ENCODE measurements at places on chromosomes 4 and X. TPM values are rescaled to one million over a fixed set of nuclear protein-coding genes. Genes with fewer than 3 reads are reported as not detected.

The MAGEC3 gene
- not detected for polyA plus RNA-seq

The ZAR1 gene
- polyA plus RNA-seq, result not detected

The GABRG1 gene
- polyA plus RNA-seq, result not detected

The ANK2 gene
- 32.7 TPM for polyA plus RNA-seq

GRCh38 chr4:164012396-164013027 is 518.0 kb downstream of the TMA16 start:
- DNase-seq, result peak; percentile 11
- no peak overlapping the region for H3K27ac ChIP-seq
- H3K27me3 ChIP-seq, result no peaks in the 10 kb centered on the region
- no peaks in the 10 kb centered on the region for H3K4me1 ChIP-seq
- no peak overlapping the region for H3K4me3 ChIP-seq

Data from small intestine (tissue), 16 donors.